ENCODE measurements at places on chromosomes 13 and 19.

GRCh38 chr13:61138857-61139256 is 276.8 kb downstream of the PCDH20 start:
- DNase-seq, result no peak

DNA sequence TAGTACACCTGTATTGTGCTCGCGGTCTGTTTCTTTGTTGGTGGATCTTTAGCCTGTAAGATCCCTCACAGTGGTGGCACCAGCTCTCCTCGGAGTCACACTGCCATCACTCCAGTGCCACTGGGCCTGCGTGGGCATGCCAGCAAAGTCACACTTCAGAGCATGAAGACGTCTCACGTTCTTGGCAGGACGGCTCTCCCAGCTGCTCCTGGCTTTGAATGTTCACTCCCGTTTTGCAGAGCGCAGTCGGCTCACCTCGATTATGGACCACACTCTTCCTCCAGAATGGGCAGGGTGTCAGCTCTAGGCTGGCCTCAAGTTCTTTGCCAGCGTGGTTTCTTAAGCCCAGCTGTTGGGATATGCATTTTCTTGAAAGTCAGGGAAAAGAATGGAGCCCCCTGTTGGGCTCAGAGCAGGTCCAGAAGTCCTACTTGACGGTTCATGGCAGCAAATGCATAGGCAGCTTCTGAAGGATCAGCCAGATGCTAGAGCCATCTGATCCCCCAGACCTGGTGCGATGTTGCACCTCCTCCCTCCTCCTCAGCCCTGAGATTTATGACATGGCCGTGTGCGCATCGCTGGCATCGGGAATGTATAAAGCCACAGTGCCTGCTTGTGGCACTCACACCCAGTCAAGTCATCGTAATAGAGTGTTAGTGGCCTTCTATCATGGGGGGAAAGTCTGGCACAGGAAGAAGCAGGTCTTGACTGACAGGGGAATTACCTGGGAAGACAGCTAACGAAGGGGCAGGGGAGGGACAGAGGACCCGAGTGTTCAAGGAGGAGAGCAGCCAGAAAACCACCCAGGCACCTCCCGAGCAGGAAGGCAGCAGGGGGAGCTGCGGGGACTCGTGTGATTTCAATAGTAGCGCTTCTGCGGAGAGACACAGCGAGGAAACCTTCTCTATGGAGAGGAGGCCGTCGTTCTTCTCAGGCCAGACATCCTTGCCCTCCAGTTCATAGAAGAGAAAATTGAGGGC is 40.2 kb upstream of the NPAS1 start:
- DNase-seq, result no peak

DNA sequence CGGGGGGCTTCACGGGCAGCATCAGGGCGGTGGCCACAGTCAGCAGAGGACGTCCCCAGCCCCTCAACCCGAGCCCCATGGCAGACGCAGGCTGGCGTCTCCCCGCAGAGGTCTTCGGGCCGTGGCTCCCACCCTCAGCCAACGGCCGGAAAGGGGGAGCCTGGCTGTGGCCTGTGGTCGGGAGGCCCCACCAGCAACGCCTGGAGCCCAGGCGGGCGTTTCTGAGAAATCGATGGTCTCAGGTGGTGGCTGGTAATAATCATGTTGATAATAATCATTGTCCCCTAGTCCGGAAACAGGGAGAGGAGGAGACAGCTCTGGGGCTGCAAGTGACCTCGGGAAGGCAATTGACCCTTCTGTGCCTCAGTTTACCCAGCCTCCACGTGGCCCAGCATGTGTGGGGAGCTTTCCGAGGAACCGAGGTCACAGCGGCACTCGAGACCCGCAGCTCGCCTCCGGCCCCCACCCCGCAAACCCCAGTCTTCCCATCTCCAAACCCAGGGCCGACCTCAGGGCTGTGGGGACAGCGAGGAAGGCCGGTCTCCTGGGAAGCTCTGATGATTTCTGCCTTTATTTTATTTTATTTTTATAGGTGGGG is at the start of gene PRSS57:
Gene PRSS57 (minus strand): TSS at position 101 of the 598 bp plus-strand sequence. CDS start 22 bp downstream, at position 79.
- DNase-seq, result no peak

GRCh38 chr19:45423033-45423588 is 606 bp downstream of the ERCC1 start:
- no peak for DNase-seq

DNA sequence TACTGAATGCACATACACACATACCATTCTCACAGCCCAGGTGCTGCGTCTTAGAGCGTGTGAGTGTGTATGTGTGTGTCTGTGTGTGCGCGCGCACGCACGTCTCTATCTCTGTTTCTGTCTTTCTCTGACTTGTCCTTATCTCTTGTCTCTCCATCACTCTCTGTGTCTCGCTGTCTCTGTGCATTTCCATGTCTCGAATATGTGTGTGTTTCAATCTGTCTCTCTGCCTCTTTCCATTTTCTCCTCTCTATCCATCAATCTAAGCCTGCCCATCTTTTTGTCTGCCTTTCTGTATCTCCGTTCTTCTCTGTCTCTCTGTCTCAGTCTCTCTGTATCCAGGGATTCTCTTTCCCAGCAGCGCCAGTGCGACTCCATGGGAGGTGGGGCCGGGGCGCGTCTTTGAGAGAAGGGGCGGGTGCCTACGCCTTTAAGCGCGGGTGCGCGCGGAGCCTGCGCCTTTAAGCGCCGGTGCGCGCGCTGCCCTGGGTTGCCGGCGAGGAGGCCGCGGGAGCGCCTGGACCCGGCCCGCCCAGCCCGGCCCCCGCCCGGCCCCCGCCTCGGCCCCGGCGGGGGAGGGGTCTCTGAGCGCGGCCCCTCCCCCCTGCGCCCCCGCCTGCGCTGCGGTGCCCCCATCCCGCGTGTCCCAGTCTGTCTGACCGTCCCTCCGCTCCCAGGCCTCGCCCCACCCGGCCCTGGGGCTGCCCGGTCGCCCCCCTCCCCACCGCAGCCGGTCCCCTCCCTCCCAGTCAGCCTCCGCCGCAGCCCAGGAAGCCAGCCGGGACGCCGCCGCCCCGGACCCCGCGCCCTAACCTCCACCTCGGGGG is at the start of gene LRFN3:
Gene LRFN3 (plus strand): TSS at position 464 of the 827 bp plus-strand sequence. CDS start 3,052 bp downstream, outside the sequence.
- peak; percentile 75 for DNase-seq

DNA sequence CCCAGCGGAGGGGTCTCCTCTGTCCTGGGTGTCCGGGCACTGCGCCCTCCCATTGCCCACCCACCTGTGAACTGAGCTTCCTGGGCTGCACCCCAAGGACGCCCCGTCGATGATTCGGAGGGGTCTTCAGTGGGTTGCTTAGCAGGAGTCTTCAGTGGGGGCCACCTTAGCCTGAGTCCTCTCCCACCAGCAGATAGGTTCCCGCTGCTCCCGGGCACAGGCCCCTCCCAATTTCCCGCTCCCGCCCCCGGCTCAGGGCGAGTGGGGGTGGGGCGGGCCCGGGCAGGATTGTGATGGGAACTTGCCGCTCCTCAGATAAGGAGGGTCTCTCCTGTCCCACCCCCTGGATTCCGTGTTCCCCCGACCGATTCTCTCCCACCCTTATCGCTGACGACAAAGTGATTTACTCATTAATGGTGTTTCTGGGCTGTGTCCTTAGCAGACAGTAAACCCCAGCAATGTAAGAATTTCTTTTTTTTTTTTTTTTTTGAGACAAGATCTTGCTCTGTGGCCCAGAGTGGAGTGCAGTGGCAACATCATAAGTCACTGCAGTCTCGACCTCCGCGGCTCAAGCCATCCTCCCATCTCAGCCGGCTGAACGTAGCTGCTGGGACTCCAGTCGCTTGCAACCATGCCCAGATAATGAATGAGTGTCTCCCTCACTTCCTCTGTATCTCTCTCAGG is 655 bp upstream of the S1PR5 start:
- no peak for DNase-seq

GRCh38 chr13:86862137-86862536 is 809.0 kb upstream of the SLITRK5 start:
- no peak for DNase-seq
